Motor neuron (in vitro differentiated cells): ENCODE measurements at places on chromosomes 4 and X. TPM values are rescaled to one million over a fixed set of nuclear protein-coding genes. Genes with fewer than 3 reads are reported as not detected.

RHOXF2B gene
- total RNA-seq: 0.15 TPM in 1 of 2 replicates, not detected in the other

MAGED4 gene
- 53.8 and 54.1 TPM in 2 replicates for total RNA-seq

DNA sequence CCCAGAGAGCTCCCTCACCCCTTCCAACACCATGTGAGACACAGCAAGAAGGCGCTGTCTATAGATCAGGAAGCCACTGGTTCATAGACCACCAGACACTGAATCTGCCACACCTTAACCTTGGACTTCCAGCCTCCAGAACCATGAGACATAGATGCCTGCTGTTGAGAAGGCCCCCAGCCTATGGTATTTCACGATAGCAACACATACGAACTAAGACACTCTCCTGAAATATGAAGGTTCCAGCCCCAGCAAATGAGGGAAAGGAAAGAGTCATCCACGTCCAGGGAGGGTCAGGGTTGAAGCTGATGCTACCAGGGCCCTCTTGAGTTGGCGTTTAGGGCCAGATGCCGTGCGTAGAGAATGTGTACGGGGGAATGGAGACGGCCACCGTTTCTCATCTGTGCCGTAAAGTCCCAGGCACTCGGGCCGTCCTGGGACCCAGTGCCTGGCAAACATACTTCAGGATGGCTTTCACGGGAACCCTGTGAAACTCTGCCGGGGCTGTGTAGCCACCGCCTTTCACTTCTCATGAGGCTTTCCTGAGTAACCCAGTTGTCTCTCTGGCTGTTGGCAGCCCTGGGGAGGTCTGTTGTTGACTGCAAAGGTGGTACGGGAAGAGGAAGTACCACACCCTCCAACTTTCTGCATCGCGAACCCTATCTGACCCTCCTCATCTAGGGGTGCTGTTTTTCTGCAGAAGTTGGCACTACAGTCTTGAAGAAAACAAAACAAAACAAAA lies 17.7 kb upstream of the P2RY8 start:
- no peak for ATAC-seq

DNA sequence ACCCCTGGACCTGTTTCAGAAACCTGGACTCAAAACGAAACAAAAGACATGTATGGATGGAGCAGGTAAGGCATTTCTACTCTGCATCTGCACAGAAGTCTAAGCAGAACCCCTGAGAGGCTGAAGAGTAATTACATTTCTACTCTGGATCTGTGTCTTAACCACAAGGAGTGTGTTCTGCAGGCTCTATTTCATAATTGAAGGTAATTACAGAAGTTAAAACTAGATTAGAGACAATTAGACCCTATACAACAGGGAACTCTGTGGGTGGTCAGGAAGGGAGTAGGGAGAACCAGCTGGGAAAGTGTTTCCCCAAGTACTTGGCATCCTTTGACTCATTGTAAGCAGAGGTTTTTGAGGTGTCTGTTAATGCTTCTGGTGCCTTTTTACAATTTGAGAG lies 69.8 kb downstream of the IGSF1 start:
- ATAC-seq: no peak

DNA sequence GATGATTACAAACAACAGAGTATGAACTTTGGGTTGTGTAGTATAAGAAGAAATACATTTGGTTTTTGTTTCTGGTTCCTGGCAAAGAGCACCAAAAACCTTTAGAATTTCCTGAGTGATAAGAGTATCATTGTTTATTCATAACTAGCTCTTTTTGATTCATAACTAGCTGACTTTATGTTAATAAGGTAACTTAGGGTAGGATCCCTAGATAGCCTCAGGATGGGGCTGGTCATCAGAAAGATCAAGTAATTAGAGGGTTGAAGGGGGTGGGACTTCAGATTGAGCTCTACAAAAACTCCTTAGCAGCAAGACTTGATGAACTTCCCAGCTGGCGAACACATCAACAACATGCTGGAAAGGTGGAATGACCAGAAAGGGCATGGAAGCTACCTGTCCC lies 166.5 kb downstream of the SCFD2 start:
- no peak for ATAC-seq

DNA sequence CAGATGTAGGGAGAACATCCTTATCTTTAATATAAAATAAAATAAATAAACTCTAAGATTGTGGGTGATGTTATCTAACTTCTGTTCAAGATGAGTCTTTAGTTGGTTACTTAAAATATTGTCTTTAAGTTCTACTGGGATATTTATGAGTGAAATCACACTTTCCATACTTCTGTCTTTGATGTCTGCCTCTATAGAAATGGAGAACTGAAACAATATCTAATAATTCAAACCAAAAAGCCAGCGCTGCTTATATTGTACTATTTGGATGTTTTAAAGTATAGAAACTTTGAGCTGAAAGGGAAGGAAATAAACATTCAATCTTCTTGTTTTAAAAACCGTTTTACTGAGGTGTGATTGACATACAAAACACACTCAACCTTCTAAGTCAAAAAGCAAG lies 44.8 kb upstream of the RPS6KA3 start:
- ATAC-seq: no peak

- peak; percentile 89 for ATAC-seq
These were observed 130.0 kb upstream of the LNX1 start for GRCh38 chr4:53721263-53721662.

DNA sequence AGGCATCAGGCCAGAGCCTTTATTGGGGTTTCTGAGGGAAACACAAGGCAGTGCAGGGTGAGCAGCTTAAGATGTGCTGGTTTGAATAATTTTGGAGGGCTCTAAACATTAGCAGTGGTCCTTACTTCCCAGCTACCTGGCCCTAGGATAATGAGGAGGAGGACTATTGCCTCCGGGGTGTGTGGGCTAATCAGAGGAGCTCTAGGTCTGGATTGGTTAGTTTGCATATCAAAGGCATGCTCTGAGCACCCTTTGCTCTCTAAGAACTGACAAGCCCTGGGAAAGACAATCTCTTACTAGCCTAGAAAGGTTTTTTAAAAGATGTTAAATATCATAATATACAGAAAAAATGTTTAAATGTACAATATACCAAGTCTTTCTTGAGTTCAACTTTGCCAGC lies 58.4 kb downstream of the RXFP1 start:
- no peak for ATAC-seq
